ENCODE measurements at places on chromosomes 4 and X.

GRCh38 chr4:133812954-133813353, 388.6 kb downstream of the PABPC4L start:
- no peak for DNase-seq

DNA sequence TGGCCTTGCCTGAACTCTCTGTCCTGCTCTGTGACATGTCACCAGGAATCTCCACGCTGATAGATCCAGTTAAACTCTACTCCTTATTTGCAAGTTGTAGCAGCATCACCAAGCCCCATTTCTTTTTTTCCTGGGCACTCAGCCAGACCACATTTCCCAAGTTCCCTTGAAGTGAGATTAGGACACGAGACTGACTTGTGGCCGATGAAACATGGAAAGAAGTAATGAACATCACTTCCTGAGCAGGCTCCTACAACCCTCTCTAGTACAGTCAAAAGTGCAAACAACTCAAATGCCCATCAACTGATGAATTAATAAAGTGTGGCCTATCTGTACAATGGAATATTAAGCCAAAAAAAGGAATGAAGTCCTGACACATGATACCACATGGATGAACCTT, 74.6 kb downstream of the MAP3K15 start:
- DNase-seq: no peak

DNA sequence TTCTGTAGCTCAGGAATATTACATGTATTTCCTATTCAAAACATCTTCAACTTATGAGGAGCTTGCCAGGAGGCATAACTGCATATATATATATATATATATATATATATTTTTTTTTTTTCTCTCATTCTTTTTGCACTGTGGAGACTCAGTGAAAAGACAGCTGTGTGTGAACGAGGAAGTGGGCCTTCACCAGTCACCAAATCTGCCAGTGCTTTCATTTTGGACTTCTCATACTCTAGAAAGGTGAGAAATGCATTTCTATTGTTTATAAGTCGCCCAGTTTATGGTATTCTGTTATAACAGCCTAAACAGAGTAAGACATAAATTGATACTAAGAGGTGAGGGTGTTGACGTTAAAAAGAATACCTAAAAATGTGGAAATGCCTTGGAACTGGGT, 710.6 kb downstream of the TRAM1L1 start:
- DNase-seq: no peak

DNA sequence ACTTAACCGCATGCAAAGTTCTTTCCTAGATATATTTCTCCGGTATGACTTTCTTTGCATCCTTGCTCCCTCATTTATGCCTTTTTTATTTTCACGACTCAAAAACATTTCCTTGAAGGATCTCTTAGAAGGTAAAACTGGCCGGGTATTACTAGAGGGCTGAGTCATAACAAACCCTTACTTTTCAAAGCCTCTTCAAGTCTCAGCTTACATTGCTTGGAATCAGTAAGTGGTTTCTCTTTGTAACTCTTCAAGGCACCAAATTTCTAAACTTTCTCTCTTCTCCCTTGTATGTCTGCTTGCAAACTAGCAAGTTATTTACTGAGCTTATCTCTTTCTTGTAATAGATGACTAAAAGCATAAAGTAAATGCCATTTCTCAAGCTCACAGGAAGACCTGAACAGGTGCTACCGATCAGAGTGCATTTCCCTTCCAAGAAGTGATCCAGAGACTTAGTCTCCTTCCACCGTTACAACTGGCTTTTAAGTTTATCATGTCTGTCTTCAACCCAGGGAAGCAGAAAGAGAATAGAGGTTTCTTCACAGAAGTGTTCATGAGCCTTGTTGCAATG, 75.5 kb downstream of the ANXA10 start:
- no peak for DNase-seq

- DNase-seq: no peak
These were observed 169.7 kb downstream of the PDHA2 start for GRCh38 chr4:96009427-96010119.

GRCh38 chr4:1328267-1329155, 18.5 kb upstream of the UVSSA start:
- DNase-seq: no peak

DNA sequence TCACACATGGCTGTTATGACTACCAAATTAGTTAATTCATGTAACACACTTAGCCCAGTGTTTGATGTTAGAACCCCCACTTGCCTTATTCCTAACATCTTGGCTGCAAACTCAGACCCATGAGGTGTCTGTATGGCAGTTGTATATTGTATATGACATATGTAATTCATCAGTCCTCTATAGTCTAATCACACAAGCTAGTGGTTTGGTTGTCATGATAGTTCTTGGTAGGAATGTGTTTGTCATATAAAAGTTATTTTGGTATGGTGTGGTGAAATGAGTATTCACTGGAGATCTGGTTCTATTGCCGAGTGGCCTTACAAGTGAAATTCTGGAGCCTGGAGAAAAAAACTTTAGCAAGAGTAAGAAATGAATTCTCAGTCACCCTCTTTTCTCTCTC, 149.2 kb downstream of the AWAT2 start:
- no peak for DNase-seq

- DNase-seq: peak; percentile 74
These were observed at the start of gene MSX1 for GRCh38 chr4:4859325-4859798. Gene MSX1 (plus strand): TSS chr4:4859665. CDS start chr4:4859900, 235 bp downstream.

DNA sequence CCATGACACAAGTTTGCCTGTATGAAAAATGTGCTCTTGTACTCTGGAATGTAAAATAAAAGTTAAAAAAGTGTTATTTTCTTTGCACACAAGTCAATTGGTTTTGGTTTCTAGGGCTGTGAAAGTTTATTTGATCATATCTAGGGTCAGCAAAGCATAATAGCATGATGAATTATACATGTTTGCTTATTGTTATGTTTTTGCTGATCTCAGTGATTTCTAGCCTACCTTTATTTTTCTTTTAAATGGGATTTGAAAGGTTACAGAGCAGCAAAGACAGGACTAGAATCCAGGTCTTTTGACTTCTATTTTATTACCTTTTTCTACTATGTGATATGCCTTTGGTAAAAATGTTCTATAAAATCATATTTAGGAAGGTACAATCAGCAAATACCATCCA, 481.0 kb downstream of the PRR32 start:
- DNase-seq: no peak

All from NCI-H2227 treated with DMSO at 0.1 percent for 48 hours (cell line).